NCI-H345 (cell line): ENCODE measurements at places on chromosomes 6 and 20.

- no peak for DNase-seq
Measured at GRCh38 chr6:158366363-158366762, 54.1 kb downstream of the TULP4 start.

DNA sequence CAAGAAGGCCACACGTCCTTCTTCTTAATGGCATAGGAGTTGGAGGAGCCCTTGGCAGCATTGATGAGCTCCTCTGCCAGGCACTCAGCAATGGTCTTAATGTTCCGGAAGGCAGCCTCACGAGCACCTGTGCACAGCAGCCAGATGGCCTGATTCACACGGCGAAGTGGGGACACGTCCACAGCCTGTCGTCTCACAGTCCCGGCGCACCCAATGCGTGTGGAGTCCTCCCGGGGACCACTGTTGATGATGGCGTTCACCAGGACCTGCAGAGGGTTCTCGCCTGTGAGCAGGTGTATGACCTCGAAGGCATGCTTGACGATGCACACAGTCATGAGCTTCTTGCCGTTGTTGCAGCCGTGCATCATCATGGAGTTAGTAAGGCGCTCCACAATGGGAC is 4.6 kb upstream of the TSPYL4 start:
- no peak for DNase-seq

GRCh38 chr6:45148278-45148677 is 179.9 kb upstream of the RUNX2 start:
- DNase-seq, result no peak

GRCh38 chr6:6626187-6626586 is 37.7 kb downstream of the LY86 start:
- no peak for DNase-seq

- DNase-seq, result no peak
Measured at GRCh38 chr6:100065348-100065747, 71.3 kb upstream of the MCHR2 start.

- no peak for DNase-seq
Measured at GRCh38 chr20:54941666-54942065, 466.3 kb downstream of the DOK5 start.
